ENCODE measurements at places on chromosomes 7 and 10.

DNA sequence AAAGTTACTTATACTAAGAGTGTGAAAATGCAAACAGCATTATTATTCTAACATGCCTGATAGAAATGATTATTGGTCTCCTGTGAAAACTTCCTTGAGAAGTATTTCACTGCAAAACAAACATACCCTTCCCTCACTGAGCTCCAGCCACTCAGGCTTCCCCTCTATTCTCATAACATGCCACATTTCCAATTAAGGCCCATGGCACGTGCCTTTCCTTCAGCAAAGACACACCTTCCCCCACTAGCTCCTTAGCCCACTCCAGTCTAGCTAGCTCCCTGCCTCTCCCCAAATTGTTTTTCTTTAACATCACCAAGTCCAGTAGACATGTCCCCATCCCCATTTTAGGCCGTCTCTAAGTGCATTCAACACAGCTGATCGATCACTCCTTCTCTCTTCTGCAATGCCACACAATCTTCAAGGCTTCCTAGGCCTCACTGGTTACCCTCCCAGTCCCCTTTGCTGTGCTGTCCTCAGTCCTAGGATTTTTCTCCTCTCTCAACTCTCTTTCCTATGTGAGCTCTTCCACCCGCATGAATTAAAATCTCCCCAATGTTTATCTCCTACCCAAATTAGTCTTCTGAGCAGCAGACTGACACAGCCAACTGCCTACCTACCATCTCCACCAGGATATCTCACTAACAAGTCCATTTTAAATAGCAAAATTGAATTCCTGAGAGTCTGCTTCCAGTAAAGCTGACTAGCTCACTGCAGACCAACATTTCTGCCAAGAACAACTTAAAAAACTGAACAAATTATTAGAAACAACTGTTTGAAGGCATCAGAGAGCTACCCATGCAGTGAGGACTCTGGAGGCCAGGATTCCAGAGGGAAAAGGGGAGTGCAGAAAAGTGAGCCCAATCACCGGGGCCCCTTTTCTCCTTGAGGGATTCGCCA is 11.9 kb downstream of the CYTH3 start:
- no peak for DNase-seq

DNA sequence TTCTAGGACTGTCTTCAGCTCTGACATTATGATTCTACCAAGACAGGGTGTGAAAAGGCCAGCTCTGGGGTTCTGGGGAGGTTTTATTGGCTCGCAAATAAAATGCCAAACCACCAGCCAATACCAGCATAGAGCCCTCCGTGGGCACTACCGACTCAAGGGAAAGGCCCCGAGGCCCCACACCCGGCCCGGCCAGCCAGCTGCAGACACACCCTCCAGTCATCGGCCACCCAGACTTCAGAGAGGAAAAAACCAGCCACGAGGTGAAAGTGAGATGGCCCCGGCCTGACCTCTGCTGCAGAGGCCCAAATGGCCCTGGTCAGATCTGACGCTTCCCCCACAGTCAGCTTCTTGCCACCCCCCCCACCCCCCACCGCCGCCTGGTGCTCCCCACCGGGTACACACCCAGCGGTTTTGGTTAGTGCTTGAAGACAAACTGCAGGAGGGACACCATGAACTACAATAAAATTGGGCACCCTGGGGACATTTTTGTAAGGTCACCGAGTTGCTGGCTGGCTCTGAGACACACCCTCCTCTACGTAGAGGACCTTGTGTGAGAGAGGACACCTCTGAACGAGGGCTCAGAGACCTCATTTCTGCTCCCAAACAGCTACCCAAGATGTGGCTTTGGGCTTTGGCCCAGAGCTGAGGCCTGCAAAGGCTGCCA is 79.9 kb downstream of the PRKAG2 start:
- DNase-seq: no peak

- DNase-seq: no peak
Observed at GRCh38 chr10:121312587-121312986, 285.7 kb downstream of the FGFR2 start.

GRCh38 chr7:22821702-22822485 is 755 bp downstream of the TOMM7 start:
- no peak for DNase-seq

GRCh38 chr7:34165927-34166550 is 260.7 kb downstream of the BMPER start:
- DNase-seq: no peak

GRCh38 chr10:44426247-44427034 is 41.5 kb upstream of the CXCL12 start:
- DNase-seq: no peak

GRCh38 chr7:46753662-46754061 is 828.2 kb downstream of the TNS3 start:
- no peak for DNase-seq

GRCh38 chr7:111871283-111871682 is 309.0 kb upstream of the IMMP2L start:
- DNase-seq: no peak

DNA sequence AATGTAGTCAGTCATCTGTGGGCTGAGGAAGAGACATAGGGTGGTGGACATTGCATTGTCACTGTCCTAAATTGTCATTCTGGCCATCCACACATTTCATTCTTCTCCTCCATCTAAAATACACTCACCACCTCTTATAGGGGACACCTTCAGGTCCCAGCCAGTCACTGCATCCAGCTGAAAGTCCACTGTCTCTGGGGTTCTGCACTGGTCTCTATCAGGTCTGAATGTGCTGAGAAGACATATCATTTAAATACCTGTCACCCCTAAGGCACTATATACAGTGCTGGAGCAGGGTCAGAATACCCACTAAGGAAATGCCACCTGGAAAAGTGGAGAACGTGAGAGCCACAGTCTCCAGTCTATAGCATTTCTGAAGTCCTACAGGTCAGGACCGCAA is 29.6 kb downstream of the SH2D4B start:
- no peak for DNase-seq

DNA sequence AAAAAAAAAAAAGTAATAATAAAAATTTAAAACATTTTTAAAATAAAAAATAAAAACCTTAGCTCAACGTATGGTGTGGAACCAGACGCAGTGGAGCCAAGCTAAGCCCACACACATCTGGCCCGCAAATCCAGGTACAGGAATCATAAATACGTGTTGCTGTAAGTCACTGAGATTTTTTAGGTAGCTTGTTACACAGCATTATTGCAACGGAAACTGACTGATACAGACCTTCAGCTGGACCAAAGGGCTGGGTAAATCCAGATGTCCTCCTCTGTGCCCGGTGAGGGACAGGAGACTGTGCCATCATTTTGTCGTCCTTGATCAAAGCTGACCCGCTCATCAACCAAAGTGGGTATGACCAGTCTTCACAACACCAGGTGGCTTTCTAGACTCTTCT is 104.9 kb downstream of the TMEM130 start:
- DNase-seq: no peak

DNA sequence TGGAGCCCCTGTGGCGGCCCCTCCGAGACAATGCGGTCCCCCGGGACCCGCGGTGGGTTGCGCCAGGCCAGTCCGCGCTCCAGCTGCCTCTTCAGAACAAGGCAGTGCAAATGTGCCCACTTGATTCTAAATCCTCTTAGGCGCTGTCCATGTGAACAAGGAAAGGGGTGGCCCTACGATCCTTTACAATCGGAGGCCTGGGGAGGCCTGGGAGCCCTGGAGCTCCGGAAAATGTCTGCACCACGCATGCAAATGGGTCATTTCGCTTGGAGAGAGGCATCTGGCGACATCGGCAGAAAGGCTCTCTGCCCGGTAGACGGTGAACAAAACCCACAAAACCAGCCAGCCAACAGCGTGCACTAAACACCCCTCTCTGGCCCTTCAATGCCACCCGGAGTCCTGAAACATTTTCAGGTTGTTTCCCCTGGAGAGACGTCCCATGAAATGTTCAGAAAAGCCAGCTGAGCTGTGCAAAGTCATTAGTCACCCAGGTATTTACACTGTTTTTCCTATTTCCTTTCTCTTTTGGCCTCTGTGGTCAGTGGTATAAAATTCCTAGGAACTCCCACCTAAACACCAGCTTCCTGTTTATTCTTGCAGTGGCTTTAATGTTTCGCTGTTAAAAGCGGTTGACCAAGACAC is 102.8 kb upstream of the ZNF438 start:
- peak; percentile 65 for DNase-seq

DNA sequence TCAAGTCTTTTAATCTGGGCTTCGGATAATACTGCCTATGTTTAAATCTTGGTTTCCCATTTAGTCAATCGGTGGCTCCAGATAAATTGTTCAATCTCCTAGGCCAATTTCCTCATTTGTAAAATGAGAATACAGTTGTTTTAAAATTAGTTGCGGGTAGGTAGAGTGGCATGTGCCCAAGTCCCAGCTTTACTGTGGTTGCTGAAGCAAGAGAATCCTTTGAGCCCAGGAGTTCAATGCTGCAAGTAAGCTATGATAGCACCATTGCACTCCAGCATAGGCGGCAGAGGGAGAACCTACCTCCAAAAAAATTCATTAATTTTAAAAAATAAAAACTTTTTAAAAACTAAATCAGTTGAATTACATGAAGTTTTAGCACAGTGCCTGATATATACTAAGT is 7.3 kb downstream of the RNF216 start:
- no peak for DNase-seq

DNA sequence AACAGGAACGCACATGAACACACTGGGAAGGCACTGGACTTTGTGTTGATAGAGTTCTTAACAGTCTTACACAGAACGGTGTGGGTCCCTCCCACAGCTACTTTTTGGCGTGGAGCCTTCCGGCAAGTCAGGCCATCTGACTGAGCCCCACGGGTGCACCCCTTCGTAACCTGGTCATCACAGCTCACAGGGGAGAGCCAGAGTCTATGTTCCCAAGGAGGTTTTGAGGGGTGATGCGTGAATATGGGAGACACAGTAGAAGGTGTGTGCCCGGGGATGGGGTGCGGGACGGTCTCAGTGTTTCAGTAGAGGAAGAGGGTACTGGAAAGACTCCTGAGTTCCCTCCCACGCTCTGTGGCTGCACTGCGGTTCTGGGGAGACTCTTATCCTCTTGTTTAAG is 291.7 kb downstream of the DNAJB6 start:
- DNase-seq: no peak

DNA sequence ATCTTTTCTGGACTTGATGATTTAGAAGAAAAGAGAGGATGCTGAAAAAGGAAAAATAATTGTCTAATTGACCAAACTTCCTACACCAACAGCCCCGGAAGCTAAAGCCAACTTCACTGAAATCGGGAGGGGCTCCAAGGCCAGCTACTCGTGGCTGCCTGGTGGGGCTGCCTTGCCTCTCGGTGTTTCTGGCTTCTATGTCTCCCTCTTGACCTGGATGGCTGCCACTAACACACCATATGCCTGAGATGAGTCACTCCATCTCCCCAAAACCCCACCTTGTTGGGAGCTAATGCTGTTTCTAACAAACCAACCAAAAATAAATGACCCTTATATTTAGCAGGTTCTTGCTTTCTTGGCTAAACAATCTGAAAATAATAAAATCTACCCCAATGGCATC is 87.6 kb upstream of the AFAP1L2 start:
- no peak for DNase-seq

- DNase-seq: no peak
Observed at GRCh38 chr10:70234668-70235447, 1.6 kb upstream of the PPA1 start.

DNA sequence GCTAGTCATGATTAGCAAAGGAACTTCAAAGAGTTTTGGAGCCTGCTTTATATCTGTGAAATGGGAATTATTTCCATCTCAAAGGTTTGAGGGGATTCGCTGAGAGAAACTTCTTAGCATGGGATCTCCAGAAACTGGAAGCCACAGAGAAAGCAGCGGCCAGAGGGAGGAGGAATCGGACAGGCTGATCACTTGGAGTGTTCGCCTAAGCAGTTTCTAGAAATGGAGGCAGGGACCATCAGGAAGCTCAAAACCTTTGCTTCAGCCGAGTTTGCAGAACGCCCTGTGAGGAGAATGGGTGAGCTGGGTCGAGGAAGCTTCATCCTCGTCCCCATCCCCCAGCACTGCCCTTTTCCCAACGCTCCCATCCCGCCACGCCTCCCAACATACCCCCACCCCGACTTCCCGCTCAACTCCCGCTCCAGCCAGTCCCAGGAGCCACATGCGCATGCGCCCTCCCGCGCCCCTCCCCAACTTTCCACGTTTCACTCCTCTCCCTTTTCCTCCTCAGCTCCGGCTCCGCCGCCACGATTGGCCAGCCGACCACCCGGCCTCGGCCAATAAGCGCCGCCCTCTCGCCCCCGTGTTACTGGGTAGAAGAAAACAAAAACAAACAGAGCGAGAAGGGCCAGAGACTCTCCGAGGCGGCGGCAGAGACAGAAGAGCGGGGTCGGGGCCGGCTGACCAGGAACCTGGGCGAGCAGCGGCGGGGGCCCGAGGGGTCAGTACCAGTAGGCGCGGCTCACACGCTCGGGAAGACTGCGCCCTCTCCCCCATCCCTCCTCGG is at the start of gene PDCD4:
PDCD4 (plus strand) TSS at position 631 of the 787 bp plus-strand sequence. CDS start 4,100 bp downstream, outside the sequence.
- DNase-seq: peak; percentile 72

GRCh38 chr7:37112876-37113275 is 335.8 kb downstream of the ELMO1 start:
- DNase-seq: no peak

- peak; percentile 94 for DNase-seq
Observed at GRCh38 chr7:116316838-116317628, 106.7 kb downstream of the TES start.

DNA sequence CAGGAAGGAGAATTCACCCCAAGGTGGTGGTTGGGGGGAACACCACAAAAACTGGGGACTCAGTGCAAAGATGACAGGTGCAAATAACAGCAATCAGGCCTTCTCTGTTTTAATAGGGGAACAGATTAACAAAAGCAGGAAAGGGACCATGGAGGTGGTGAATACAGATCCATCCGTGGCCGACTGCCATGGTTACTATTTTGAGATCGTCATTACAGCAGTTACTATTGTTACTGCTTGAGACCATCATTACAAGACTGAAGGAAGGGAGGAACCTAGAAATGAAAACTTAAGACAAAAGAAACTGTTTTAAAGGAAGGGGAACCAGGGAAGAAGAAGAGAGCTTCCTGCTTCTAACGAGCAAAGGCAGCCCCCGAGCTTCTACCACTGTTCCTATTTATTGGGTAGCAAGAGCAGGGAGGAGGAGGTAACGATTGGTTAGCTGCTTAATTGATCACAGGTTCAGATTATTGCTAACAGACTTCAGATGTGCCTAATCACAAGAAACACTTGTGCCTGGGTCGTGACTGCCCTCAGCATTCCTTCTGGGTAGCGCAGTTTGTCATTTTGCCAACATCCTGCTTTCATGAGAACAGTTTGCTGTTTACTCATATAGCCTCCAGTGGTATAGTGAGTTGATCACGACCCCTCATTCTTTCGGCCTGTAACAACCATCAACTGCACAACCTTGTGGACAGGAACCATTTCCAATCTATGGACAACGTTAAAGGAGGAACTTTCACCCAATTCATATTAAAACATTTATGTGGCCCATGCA is 216.3 kb downstream of the CHCHD3 start:
- DNase-seq: no peak

DNA sequence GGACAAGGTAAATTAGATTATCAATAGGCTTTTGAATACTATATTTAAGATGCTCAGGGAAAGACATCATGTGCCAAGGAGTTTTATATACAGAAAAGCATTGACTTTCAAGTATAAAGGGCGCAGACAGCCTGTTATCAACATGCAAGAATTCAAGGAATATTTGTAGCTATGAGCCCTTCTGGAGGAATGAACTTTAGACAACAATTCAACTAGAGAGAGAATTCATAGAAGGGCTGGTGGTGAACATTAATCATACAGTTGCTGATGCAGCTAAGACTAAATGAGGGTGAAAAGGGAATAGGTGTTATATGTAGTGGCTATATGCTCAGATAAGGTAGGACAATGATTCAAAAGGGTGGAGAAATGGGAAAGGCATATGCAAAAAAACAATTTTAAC is 41.2 kb downstream of the AOAH start:
- DNase-seq: no peak

GRCh38 chr10:97134110-97134509 is 51.6 kb downstream of the SLIT1 start:
- DNase-seq: no peak

- DNase-seq: no peak
Observed at GRCh38 chr10:845526-845925, 86.0 kb downstream of the LARP4B start.
